ENCODE measurements at places on chromosomes 11 and 22. TPM values are rescaled to one million over a fixed set of nuclear protein-coding genes. Genes with fewer than 3 reads are reported as not detected.
A peak's percentile ranks its signal among the peaks of the same experiment; 100 is the strongest.

DNA sequence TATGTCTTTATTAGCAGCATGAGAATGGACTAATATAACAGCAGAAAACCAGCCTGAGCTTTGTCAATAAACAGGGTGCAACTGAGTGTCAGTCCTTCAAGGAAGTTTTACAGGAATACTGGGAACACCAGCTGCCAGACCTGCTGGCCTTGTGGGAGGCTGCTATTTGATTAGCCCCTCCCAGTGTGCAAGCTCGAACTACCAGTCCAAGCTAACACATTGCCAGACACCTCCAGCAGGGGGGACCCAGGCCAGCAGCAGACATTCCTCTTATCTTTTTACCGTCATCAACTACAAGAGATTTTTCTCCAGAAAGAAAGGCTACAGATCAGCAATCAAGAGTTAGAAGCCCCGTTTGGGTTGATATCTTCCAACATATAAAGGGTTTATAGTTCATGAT lies 942.8 kb upstream of the TENM4 start:
- no peak for DNase-seq

DNA sequence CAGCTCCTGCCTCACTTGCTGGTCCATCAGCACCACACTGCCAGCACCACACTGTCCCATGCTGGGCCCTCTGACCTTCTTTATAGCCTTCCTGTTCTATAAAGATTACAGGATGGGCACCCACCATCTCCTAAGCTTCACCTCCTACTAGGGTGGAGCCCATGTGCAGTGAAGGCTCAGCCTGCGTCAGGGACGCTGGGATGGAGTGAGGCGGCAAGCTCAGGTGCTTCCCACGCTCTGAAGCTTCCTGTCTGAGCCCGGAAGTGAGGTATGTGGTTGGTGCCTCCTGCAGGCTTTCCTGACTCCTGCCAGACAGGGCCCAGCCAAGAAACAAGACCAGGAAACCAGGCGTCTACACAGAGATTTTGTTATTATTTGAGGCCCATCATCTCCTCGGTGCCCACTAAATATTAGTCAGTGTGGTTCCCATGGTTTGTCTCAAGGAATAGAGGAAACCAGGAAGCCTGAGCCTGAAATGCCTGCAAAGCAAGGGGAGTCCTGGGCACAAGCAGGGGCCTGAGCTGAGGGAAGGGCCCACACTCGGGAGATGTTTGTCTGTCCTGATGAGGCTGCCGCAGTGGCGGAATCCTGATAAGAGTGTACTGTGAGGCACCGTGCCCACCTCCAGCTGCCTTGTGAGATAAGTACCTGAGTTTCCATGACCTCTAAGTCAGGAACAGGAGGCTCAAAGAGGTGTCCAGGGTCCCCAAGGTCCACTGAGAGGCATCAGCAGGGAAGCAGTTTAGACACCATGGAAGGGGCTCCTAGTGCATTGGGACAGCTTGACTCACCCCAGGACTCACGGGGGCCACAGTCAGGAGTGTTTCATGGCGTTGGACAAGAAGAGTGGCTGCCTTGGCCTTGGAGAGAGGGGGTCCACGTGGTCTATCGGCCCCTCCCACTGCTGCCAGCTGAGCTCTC lies 22.0 kb downstream of the RSPH14 start:
- no peak for DNase-seq

DNA sequence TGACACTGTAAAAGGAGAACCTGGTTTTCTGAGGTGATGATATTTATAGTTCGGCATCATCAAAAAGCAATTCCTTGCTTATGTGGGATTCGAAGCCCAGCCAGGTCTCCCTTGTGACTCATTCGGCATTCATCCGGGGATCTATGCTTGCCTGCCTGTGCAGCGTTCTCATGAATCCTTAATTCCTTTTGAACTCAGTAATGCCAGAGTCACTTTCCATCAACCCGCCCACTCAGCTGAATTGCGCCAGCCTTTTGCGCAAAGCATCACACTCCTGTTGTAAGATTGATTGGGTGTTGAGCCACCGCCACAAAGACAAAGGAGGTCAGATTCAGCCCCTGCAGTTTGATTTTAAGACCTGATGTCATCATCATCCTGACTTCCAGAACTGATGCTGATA lies 128.6 kb downstream of the SLC17A6 start:
- DNase-seq = peak; percentile 97

C11orf97 gene
- not detected for polyA plus RNA-seq

- DNase-seq = no peak
Observed at GRCh38 chr11:79480864-79481263, 40.0 kb upstream of the TENM4 start.

- DNase-seq = no peak
Observed at GRCh38 chr11:103043826-103044678, 47.9 kb downstream of the DCUN1D5 start.

DNA sequence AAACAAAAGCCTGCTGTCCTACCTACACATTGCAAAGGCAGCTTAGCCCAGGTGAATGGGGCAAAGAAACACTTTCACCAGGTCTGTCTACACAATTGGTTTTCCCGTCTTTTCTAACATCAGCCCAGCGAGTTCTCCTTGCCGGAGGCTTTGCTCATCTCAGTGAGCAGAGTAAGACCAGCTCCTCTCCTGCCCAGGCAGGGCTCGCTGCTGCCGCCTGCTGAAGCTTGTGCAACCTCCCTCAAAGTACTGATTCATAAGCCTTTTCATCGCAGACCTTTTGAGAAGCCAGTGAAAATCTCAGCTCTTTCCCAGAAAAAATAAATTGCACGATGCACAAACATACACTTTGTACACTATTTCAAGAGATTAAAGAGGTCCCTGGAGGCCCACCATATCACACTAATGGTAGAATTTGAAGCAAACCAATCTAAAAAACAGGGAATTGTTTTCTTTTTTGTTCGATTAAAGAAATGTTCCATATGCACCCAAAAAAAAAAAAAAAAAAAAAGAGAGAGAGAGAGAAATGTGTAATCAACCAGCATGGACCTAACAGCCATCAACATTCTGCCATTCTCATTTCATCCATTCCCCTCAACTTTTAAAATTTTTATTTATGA lies 328.1 kb upstream of the MPPED2 start:
- peak; percentile 48 for DNase-seq

FKBP2 gene
- 76.4 TPM for polyA plus RNA-seq
